ENCODE measurements at places on chromosomes 3 and 15. TPM values are rescaled to one million over a fixed set of nuclear protein-coding genes. Genes with fewer than 3 reads are reported as not detected.

Gene TRANK1
- total RNA-seq = 20.0 TPM

Gene GTF2E1
- total RNA-seq = 13.5 TPM

Gene C3orf70
- 26.3 TPM for total RNA-seq

Gene ALAS1
- 36.3 TPM for total RNA-seq

Gene GOLGA8B
- 133 TPM for total RNA-seq

Gene ADAMTS9
- total RNA-seq = 26.0 TPM

Gene TMIE
- 4.1 TPM for total RNA-seq

Gene HDAC11
- 14.7 TPM for total RNA-seq

Gene CHCHD4
- total RNA-seq = 9.4 TPM

Gene SGO1
- total RNA-seq = 4.1 TPM

Gene CASR
- total RNA-seq = 0.31 TPM

Gene FETUB
- not detected for total RNA-seq

Gene CD276
- 52.9 TPM for total RNA-seq

Gene GOLGA6L6
- not detected for total RNA-seq

Gene PAQR5
- 0.31 TPM for total RNA-seq

Gene AQP9
- not detected for total RNA-seq

Gene ADIPOQ
- total RNA-seq = not detected

Gene RASL12
- total RNA-seq = 2.8 TPM

Gene SUSD5
- 2.5 TPM for total RNA-seq

Gene ARID3B
- 18.2 TPM for total RNA-seq

Gene KLF15
- 3.1 TPM for total RNA-seq

Gene FBLN2
- total RNA-seq = 4.1 TPM

Gene LDHAL6B
- total RNA-seq = not detected

Gene CTDSPL2
- total RNA-seq = 135 TPM

Gene GOLGA8G
- not detected for total RNA-seq

Gene P2RY12
- 21.9 TPM for total RNA-seq

Gene USP13
- 16.6 TPM for total RNA-seq

Gene FGD5
- 3.4 TPM for total RNA-seq

Gene P3H2
- total RNA-seq = 4.7 TPM

Gene EXD1
- 0.63 TPM for total RNA-seq

Gene KIF15
- 11.0 TPM for total RNA-seq

Gene DNAH1
- 6.3 TPM for total RNA-seq

Gene TNNC1
- not detected for total RNA-seq

Gene AP4E1
- 16.3 TPM for total RNA-seq

Gene LYZL4
- not detected for total RNA-seq

Gene GOLGA6A
- not detected for total RNA-seq

Gene CCDC54
- 1.6 TPM for total RNA-seq

Gene INTS14
- 25.7 TPM for total RNA-seq

Gene GP9
- total RNA-seq = not detected

Gene CPNE9
- total RNA-seq = 0.31 TPM

Gene ZFYVE19
- total RNA-seq = 22.5 TPM
